ENCODE measurements at places on chromosomes 1 and 21.

GRCh38 chr1:1033009-1033587 lies 13.2 kb downstream of the AGRN start:
- DNase-seq, result peak; percentile 92

DNA sequence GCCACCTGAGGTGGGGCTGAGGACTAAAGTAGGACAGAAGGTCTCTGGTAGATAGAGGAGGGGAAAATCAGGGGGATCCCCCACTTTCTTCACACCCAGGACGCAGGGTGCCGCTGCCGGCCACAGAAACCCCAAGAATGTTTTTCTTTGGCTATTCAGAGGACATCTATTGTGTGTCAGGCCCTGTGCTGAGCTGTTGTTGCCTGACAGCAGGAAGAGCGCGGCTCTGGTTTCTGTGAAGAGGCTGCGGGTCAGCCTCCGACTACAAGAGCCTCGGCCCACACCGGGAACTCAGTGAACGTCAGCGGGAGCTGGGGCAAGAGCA lies 407 bp upstream of the PIGV start:
- DNase-seq, result peak; percentile 80

DNA sequence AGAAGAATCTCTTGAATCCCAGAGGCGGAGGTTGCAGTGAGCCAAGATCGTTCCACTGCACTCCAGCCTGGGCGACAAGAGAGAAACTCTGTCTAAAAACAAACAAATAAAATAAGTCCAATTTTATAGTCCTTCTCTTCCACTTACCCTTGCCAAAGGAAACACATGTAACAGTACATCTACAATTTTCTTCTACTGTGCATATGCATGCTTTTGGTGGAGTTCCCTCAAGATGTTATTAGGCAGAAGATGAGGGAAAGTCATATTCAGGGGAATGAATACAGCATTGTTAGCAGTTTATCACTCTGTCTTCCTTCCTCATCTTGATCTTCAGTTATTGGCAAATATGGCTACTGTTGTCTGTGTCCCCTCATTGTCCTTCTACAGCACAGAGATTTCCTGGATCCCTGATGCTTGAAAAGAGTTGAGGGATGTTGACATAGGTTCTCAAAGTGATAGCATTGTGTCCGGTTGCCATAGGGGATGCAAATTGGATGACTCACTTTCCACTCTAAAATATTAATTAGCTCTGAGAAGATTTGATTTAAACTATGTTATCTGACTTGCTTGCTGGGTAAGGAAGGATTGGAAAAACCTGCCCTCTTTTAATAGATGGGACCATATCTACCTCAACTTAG lies 1173.6 kb downstream of the KCNT2 start:
- DNase-seq, result no peak

GRCh38 chr21:14453339-14454015 lies 70.5 kb upstream of the HSPA13 start:
- DNase-seq, result no peak

DNA sequence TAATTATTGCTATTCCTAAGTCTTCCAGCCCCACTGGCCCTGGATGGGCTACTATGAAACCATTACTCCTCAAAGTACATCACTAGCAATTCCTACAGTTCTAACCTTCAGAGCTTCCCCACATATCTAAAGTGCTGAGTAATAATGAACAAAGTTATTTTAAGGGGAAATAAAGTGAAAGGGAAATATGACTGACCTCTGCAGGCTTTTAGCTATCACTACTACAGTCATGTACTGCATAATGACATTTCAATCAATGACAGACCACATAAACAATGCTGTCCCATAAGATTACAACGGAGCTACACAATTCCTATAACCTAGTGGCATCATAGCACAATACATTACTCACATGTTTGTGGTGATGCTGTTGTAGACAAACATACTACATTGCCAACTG lies 32.5 kb upstream of the ASPM start:
- DNase-seq, result no peak

DNA sequence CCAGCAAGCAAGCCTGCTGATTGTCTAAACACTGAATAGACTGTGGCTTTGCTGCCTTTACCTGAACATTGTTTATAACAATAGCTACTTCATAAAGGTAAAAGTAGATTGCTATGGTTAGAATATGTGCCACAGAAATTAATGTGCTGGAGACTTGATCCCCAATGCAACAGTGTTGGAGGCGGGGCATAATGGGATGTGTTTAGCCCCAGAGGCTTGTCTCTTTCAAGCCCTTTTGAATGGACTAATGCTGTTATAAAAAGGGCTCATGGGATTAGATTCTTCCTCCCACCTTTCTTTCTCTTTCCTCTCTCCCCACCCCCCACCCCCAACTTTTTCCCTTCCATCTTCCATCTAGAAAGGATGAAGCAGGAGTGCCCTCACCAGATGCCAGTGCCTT lies 80.2 kb upstream of the PPP2R5A start:
- no peak for DNase-seq

DNA sequence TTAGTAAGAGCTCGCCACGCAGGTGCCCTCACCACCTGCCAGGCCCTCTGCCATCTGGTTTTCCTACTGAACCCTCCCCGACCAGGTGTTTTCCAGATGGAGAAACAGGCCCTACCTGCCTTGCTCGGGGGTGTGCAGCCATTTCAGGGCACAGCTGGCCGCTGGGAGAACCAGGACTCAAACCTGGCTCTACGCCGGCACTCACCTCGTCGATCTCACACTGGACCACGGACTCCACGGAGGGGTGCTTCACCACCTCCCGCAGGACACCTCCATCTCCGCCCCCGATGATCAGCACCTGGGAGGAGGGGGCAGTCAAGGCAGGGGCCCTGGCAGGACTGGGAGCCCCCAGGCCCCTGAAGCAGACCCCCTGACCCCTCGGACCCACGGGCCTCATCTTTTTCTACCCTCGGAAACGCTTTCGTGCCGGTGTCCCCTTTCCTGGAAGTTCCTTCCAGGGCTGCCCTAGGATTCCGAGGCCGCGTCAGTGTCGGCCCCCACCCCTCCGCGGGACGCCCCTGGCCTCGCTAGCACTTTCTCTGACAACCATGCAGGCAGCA lies 1.1 kb downstream of the SRM start:
- DNase-seq, result no peak

DNA sequence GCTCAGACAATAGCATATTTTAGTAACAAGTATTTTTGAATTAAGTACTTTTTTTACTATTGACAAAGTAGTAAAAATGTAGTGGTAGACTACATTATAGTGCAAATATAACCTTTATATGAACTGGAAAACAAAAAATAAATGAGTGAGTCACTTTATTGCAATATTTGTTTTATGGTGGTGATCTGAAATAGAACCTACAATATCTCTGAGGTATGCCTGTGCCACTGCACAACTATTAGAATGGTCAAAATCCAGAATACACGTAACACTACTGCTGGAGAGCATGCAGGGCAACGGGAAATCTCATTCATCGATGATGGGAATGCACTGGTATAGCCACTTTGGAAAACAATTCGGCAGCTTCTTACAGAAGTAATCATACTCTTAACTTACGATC lies 349.0 kb upstream of the NCAM2 start:
- DNase-seq, result no peak

DNA sequence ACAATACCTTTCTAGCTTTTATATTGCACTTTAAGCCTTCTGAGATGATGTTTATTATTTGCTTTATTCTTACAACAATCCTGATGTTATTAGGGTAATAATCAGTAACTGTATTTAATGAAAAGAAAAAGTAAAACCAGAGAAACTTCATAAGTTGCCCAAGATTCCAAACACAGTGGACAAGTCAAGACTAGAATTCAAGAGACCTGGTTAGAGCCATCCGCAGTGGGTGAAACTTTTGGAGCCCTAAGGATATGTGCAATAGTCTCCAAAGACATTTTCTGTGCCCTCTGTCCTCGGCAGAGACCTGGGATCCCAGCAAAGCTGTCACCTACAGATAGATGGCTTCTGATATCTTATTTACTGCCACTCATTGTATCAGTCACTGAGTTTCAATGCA lies 106.8 kb upstream of the DPT start:
- no peak for DNase-seq

DNA sequence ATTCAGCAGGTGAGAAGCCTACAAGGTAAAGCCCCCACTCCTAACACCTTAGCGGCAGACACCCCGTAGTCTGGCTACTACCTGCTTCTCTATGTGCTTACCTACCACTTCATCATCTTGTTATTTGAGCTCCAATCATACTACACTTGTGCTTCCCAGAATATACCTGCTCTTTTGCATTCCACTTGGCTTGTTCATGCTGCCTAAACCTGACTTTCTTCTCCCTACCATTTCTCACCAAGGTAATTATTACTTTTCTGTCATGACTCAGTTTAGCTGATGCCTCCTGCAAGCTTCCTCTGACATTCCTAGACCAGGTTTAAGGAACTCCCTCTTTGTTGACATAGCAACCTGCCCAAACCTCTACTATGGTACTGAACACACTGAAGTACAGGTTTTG lies 495.6 kb upstream of the C1orf87 start:
- no peak for DNase-seq

- DNase-seq, result no peak
These were observed 15.8 kb downstream of the SEC16B start for GRCh38 chr1:177954076-177954475.

- no peak for DNase-seq
These were observed 1.5 kb downstream of the EPRS1 start for GRCh38 chr1:220044678-220045355.

DNA sequence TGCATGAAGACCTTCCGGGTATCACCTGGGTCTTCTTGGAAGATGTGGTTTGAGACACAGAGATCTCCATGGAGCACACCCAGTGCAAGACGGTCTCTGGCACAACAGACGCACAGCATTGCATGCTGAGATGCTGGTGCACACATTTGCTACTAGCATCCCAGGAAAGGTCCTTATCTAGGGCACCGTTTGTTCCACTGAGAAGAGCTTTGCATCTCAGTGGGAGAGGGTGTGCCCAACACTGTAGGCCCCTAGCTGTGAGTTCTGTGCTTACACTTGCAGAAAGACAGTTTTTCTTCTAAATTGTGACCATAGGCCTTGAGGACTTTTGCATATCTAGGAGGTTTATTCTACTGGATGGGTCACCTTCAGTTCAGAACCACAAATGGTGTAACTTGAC lies 554.1 kb downstream of the MATN1 start:
- DNase-seq, result no peak

- DNase-seq, result no peak
These were observed 538.9 kb downstream of the LMO4 start for GRCh38 chr1:87867626-87868025.

GRCh38 chr21:39182016-39182415 lies 1.2 kb downstream of the PSMG1 start:
- no peak for DNase-seq

DNA sequence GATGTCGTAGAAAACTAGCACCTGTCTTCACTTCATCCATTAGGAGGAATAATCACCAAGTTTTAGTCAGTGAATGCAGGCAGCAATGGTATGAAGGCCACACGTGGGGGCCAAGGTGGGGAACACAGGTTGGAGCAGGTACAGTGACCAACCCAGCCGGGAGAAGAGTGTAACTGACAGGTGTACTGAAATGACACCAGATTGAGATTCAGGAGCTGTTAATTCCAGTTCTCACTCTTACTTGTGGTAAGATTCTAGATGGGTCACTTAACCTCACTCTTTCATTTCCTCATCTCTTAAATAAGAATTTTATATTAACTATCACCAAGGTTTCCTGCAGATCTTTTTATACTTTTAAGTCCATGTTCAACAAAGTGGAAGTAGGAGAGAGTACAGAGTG lies 206.2 kb upstream of the PTBP2 start:
- DNase-seq, result no peak

DNA sequence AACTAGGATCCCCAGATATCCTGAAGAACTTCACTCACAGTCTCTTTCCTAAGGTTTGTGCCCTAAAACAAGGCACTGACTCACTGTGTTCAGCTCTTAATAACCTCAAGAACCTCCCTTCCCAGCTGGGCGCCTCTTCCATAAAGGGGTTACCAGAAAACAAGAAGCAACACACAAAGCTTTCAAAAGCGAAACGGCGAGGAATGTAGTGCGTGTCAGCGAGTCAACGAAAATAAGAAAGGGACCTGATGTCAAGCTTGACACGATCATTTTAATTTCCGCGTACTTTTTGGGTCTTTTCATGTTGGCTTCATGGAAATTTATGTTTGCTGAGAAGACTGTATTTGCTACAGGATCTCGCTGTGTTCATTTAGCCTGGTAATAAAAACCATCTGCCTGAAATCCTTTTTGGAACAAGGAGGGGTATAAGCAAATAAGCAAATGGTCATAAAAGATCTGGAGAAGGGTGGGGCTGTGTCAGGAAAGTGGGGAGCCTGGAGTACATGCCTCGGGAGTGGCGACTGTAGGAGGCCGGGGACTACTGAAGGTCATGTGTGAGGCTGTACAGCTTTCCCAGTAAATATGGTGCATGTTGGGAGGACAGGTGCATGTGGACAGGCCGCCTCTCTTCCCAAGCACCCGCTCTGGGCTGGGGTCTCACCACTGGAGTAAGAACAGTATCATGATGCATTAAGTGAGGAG lies 11.4 kb upstream of the CLDN14 start:
- DNase-seq, result no peak

GRCh38 chr1:27053977-27054753 lies 41.5 kb upstream of the TENT5B start:
- DNase-seq, result no peak

DNA sequence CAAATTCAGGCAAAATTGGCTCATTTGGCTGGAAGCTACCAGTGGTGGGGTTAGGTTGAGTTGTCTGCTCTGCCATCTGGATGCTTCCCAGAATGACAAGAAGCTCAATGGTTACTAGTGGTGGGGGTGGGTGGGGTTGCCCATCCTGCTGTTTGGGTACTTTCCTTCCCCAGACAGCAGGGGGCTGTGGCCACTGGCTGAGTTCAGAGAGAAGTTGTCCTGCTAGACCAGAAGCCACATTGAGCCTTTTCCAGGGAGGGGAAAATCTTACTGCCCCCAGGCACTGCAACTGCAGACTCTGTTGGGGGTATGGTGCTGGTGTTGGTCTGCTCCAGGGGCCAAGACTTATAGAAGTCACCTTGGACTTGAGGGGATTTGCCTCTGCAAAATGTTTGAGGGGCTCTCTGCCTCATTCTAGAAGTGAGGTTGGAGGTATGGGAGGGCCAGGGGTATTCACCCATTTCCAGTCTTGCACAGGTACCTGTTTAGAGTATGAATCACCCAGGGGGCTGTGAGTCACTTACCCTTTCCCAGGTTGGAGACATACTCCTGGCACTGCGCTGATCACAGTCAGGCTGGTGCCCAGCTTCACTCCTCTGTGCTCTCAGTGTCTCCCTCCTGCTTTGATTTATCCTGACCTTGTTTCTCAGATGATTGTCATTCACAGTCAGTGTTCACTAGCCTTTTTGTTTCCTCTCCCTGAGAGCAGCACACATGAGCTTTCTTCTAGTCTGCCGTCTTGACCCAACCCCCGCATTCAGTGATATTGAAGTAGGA lies 89.1 kb upstream of the NEGR1 start:
- no peak for DNase-seq

- peak; percentile 1 for DNase-seq
These were observed 129.7 kb upstream of the FAM72C start for GRCh38 chr1:144101397-144102045.

DNA sequence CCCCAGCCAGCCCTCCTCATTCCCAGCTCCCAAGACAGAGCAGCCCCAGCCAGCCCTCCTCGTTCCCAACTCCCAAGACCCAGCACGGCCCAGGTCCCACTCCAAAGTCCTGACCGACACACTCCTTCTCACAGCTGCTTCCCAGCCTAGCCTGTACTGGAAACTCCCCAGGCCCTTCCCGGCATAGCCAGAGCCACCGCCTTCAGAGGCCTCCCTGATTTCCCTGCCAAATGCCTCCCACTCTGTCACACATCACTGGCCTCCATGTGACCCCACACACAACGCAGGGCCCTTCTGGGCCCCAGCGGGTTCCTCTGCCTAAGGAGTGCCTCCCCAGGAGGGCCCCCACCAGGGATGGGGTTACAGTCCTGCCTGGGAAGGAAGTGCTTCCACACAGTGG lies 2.8 kb downstream of the UBE2J2 start:
- no peak for DNase-seq

All from CD4-positive, alpha-beta T cell treated with Interferon gamma for 1 hour (primary cell).